GM23248 (cell line): ENCODE measurements at places on chromosomes 4 and X.

GRCh38 chr4:173243917-173244658, 75.5 kb downstream of the GALNT7 start:
- no peak for DNase-seq

- DNase-seq = peak; percentile 79
These were observed 134.7 kb downstream of the PALLD start for GRCh38 chr4:168631241-168632162.

GRCh38 chr4:165085946-165086345, 26.7 kb downstream of the TMEM192 start:
- no peak for DNase-seq

GRCh38 chr4:137267024-137267423, 265.3 kb downstream of the PCDH18 start:
- DNase-seq = peak; percentile 87

- no peak for DNase-seq
These were observed 384.7 kb upstream of the LCORL start for GRCh38 chr4:18406264-18406663.

- DNase-seq = peak; percentile 40
These were observed 51.1 kb downstream of the SCML1 start for GRCh38 chrX:17788439-17788838.

DNA sequence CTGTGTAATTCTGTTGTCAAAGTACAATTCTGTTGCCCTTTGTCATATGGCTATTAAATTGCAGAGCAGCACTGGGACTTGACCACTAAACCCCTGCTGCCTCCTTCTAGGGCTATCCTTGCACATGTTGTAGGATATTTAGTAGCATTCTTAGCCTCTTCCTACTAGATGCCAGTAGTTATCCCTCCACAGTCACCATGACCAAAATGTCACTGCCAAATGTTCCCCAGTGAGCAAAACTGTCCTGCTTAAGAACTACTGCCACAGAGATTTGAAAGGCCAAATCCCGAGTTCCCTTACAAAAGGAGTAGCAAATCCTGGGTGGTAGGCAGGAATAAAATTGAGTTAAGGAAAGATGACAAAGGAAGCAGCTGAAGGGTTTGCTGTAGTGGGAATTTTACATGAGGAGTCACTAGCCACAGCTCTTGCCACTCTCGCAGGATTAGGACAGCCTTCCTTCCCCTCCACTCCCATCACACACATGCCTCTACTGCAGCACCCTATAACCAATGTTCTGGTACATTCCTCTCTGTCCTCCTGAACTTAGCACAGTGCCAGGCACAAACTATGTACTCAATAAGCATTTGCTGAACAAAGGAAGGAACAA, 8.4 kb downstream of the APBB2 start:
- DNase-seq = peak; percentile 30

GRCh38 chr4:150012851-150013360, 65.3 kb upstream of the DCLK2 start:
- peak; percentile 47 for DNase-seq

- no peak for DNase-seq
These were observed 12.6 kb upstream of the SUPT20HL1 start for GRCh38 chrX:24347881-24348280.

GRCh38 chr4:150078579-150079080, 385 bp downstream of the DCLK2 start:
- peak; percentile 82 for DNase-seq
